ENCODE measurements at places on chromosomes 5 and 9.
A peak's percentile ranks its signal among the peaks of the same experiment; 100 is the strongest.

DNA sequence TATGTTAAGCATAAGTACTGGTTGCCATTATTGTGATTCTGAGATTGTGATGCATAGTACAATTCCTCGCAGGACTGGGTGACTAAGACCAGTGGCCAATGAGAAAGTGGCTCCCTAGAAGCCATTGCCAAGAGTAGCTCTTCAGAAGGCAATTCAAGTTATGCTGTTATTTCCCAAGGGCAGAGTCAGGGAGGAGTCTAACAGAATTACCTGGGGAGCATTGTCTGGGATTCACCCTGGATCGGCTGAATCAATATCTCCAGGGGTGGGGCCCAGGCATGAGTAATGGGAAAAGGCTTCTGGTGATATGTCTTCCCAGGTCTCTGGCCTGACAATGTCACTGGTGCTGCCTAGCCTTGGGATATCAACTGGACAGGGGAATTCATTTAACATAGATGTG lies 10.9 kb upstream of the ARHGEF28 start:
- no peak for DNase-seq

- DNase-seq, result no peak
Measured at GRCh38 chr9:82206490-82206889, 217.9 kb downstream of the SPATA31D1 start.

- DNase-seq, result no peak
Measured at GRCh38 chr5:86885489-86886230, 267.9 kb downstream of the COX7C start.

- no peak for DNase-seq
Measured at GRCh38 chr9:129720181-129720864, 32.5 kb downstream of the PTGES start.

DNA sequence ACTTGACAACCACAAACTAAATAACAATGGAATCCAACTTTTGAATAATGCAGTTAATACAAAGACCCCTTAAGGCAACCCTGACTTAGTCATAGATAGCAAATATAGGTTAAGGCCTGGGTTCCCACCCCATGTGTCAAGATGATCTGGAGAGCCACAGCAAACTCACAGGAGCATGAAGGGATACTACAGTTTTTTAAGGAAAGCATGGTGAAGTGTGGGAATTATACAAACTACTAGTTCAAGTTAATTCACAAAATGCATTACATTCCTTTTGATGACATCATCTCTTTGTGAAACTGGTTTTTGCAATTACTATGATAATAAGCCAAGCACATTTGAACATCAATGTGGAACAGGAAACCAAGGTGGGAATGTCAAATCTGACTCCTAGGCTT lies 50.6 kb downstream of the LHFPL2 start:
- DNase-seq, result no peak

DNA sequence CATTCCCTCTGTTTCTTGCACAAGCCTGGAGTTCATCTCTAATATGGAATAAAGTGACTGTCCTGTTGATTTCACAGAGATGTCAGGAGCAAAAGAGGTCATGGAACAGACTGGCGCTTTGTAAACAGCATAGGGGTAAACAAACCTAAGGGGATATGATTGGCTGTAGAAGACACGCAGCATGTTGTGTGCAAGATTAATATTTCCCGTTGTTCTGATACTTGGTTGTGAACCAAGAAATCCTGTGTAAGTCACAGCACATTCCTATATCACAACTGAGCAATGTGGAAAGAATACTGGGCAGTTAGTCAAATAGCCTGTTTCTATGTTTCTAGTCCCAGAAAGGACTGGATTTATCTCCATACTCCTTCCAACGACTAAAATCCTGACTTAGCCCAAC lies 3.2 kb downstream of the ADAMTS12 start:
- no peak for DNase-seq

DNA sequence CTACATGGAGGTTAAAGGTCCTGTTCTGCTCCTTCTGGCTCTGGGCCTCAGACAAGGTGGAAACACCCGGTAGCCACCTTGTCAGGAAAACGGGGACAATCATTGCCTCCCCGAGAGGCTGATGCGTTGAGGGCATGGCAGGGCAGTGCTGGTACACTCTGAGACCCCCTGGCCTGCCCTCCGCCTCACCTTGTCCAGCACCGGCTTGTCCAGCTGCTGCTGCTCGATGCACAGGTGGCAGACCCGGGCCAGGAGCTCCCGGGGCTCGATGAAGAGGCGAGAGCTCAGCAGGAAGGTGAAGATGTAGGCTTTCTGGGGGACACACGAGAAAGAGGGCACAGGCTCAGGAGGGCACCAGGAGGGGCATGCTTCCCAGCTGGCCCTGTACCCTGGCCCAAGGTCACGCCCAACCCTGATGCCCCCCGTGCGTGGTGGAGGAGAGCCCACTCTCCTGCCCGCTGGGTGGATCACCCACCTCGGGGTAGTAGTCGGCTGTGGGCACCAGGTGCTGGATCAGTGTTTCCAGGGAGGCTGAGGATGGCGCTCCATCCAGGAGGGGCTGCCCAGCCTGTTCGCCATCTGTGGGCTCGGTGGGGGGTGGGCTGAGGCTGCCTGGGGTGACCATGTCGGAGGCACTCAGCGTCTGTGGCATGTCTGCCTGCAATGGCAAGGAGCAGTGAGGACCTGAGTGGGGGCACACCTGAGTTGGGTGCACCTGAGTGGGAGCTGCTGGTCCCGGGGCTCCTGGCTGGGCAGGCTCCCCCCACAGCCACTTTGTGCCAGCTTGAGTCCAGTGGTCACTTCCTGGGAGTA lies 66.0 kb upstream of the RNF130 start:
- DNase-seq, result peak; percentile 44

- DNase-seq, result no peak
Measured at GRCh38 chr5:157196045-157196444, 15.4 kb downstream of the ITK start.

- DNase-seq, result no peak
Measured at GRCh38 chr9:80797831-80798688, 891.3 kb downstream of the TLE1 start.

- no peak for DNase-seq
Measured at GRCh38 chr5:141518618-141519015, 29.7 kb downstream of the PCDHGC5 start.

DNA sequence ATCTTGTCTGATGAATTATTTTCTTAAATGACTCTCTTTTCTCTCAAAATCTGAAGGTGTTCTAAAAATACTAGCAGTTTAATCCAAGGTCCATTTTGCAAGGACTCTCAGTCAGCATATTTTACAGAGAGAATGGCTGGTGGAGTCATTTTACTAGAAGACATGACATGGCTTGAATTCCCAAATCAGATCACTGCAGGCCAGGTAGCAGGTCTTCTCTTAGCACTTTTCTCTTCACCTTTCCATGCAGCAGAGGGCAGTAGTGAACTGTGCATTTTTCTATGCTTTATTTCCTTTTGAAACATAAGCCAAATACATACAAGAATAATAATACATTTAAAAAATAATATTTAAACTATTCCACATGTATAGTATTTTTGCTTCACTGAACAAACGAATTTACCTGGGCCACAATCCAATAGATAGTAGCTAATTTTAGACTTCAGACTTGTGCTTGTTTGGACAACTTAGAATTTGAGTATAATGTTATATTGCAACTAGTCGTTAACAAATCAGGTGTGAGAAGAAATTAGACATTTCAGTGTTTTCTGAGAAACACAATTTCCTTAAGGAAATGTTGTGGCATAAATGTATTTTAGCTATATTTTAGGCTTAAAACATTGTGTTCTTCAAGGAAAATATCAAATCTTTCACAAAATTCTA lies 289.4 kb upstream of the DAB2 start:
- DNase-seq, result peak; percentile 63

DNA sequence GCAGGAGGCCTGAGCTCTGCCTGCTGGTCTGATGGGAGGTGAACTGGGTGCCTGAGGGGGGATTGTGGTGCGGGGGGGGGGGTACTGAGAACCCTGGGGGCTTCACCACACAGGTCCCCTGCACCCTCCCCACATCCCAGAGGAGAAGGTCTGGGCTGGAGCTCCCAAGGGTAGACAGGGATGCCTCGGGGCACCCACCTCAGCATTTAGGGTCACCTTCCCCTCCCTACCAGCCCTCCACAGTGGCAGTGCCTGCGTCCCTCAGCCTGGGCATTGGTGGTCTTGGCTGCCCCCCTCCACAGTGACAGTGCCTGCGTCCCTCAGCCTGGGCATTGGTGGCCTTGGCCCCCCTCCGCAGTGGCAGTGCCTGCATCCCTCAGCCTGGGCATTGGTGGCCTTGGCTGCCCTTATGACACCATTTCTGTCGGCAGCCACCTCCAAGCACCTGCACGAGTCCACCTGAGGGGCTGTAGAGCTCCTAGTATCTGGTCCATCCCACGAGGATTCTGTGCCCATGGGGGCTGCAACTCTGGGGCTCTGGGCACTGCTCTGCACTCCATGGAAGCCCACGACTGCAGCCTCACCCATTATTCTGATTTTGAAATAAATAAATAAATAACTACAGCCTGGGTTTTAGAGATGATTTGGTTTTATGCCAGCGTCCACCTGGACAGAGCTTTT lies 21.5 kb downstream of the NKD2 start:
- no peak for DNase-seq

DNA sequence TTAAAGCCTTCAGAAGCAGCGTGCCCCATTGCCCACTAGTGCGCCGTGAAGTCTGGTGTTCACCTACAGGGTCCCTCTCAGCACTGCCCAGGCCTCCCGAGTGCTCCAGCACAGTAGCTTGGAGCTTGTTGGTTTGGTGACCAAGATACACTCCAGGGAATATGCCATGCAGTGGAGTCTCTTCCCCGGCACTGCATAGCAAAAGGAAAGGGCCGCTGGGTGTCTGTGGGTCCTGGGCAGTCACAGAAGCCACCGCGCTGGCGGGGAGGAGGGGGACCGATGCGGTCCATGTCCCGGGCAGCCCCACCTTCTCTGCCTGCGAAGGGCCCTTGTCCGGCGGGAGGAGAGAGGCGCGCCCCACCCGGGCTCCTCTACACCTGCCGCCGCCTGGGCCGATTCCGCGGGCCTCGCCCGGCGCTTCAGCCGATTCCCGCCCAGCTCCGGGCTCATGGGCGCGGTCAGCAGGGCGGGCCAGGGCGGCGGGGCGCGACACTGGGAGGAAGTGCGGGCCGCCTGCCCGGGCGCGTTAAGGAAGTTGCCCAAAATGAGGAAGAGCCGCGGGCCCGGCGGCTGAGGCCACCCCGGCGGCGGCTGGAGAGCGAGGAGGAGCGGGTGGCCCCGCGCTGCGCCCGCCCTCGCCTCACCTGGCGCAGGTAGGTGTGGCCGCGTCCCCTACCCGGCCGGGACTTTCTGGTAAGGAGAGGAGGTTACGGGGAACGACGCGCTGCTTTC lies at the start of gene SYK:
SYK (plus strand) TSS at position 579 of the 732 bp plus-strand sequence. CDS start 42,080 bp downstream, outside the sequence.
- no peak for DNase-seq

DNA sequence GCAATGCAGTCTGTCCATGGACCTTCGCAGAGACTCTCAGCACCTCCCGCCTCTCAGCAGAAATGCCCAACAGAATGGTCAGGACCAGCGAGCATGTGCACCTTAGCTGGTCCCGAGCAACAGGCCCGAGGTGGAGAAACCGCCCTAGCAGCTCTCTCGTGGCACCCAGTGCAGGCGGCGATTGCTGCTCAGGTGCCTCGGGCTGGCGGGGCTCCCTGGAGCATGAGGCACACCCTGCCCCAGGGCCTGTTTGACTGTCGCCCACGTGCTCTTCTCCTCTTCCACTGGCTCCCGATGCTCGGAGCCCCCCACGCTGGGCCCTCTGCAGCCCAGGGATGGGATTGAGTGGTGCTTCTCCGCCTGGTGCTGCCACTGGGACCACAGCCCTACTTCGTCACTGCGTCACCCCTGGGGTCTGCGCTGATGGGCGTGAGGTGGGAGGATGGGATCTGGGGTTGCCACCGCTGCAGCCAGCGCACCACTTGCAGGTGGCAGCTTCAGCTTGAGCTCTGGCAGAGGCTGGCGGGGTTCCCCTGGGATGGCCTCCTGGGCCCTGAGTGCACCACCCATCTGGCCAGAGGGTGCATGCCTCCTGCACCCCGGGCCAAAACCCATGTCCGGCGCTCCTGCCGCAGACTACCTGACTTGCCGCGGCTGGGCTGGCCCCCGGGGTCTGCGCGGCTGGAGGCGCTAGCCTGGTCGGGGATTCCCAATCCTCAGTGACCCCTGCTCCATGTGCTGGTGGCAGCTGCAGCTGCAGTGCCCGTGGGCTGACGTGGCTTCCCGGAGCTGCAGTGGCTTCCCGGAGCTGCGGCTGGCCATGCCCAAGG lies 244.2 kb downstream of the FOXD4L6 start:
- DNase-seq, result peak; percentile 62

DNA sequence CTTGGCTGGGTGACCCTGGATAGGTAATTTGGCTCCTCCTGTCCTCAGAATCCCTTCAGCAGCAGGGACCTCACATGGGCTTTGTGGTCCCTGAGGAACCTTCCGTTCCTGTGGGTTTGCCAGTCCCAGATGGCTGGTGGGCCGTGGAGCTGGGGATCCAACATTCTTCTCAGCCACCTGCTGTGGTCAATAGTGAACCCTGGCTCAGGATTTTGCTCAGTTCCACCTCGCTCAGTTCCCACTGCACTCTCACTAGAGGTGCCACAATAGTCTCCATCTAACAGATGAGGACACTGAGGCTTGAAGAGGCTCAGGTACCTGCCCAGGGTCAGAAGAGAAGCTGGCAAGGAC lies 17.1 kb upstream of the SPOUT1 start:
- no peak for DNase-seq

GRCh38 chr5:170746075-170746960 lies 37.2 kb upstream of the GABRP start:
- no peak for DNase-seq

- DNase-seq, result no peak
Measured at GRCh38 chr5:5250758-5251157, 110.6 kb downstream of the ADAMTS16 start.

GRCh38 chr9:109519366-109519765 lies 21.3 kb upstream of the PTPN3 start:
- DNase-seq, result no peak

- no peak for DNase-seq
Measured at GRCh38 chr5:4230786-4231641, 635.4 kb downstream of the IRX1 start.

- DNase-seq, result no peak
Measured at GRCh38 chr9:4821133-4821532, 28.4 kb downstream of the RCL1 start.

- no peak for DNase-seq
Measured at GRCh38 chr9:87599901-87600610, 102.4 kb downstream of the DAPK1 start.

DNA sequence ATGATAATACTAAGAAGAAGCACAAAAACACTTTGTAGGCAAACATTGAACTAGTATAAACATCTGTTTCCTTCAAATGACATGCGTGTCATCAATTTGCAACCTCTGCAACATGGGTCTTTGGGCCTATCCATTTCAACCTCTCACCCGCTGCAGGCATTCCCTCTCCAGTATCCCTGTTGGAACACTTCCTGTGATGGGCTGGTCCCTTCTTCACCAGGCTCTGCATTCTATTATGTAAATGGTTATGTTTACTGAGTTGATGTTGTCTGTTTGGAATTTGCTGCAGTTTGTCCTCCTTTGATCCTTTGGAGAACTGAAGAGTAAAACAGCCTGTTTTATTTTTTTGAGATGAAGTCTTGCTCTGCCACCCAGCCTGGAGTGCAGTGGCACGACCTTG lies 16.6 kb upstream of the TBC1D2 start:
- no peak for DNase-seq

- DNase-seq, result no peak
Measured at GRCh38 chr9:107890921-107891465, 401.4 kb upstream of the KLF4 start.

- no peak for DNase-seq
Measured at GRCh38 chr5:113190347-113190746, 213.7 kb downstream of the DCP2 start.
